ENCODE measurements at places on chromosomes 2 and 18.

GRCh38 chr2:187581125-187581896, 27.1 kb upstream of the TFPI start:
- peak; percentile 48 for DNase-seq

DNA sequence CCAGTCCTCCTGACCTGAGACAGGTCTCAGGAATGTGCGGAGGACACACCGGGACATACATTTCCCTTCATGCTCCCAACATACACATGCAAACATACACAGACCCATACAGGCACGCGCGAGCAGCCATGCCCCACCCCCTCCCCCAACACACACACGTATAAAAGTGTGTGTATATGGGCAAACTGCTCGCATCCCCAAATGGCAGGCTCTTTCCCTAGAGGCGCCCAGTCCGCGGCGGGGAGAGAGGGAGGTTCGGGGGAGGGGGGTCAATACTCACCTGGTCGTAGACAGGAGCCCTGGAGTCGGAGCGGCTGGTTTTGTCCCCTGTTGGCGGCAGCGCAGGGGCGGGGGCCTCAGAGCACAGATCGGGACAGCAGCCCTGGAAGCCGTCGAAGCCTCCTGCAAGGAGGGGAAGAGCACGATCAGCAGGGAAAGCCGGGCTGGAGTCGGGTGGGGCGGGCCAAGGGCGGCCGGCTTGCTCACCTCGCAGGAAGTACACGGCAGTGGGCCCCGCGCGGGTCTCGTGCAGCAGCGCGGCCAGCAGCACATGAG, 682 bp downstream of the DUSP2 start:
- peak; percentile 16 for DNase-seq

DNA sequence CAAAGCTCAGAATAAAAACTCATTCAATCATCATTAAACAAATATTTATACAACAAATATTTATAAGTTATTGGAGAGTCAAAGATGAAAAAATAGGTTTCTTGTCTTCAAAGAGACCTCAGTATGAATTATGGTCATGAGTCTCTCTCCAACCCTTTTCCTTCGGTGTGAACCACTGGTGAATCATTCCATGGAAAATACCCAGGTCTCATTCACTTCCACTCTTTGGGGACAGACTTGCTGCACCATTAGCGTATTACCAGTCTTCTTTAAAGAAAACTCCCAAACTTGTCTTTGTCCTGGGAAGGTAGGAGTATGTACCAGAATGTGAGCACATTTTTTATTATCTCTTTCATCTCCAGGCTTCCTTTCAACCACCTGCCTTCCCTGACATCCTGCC, 257.4 kb upstream of the RBMS1 start:
- no peak for DNase-seq

DNA sequence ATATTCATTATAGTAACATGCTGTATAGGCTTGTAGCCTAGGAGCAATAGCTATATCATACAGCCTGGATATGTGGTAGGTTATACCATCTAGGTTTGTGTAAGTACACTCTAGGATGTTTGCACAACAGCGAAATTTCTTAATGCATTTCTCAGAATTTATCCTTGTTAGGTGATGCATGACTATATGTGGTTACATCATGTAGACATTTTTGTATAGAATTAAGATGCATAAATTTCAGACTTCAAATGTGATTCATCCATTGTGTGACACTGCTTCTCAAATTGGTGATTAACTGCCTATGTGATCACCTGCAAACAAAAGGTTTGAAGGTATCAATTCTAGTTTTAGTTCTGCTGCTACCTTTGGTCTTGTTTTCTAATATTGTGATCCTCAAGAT, 1787.0 kb upstream of the PIK3C3 start:
- DNase-seq: no peak

- no peak for DNase-seq
Observed at GRCh38 chr2:201622306-201622970, 20.9 kb downstream of the TMEM237 start.

DNA sequence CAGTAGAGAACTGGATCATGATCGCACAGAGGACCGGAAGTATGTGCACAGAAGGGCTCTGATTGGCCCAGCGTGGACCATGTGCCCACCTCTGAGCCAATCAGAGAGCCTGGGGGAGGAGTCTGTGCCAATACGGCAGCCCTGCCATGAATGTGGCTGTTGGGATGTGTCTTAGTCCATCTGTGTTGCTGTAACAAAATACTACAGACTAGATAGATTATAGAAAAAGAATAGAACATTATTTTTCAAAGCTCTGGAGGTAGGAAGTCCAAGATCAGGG, 132.0 kb downstream of the NDUFA10 start:
- no peak for DNase-seq

GRCh38 chr2:172200495-172201085, 97.9 kb upstream of the DLX2 start:
- DNase-seq: no peak

- peak; percentile 36 for DNase-seq
Observed at GRCh38 chr2:47520825-47521665, 118.1 kb downstream of the MSH2 start.

DNA sequence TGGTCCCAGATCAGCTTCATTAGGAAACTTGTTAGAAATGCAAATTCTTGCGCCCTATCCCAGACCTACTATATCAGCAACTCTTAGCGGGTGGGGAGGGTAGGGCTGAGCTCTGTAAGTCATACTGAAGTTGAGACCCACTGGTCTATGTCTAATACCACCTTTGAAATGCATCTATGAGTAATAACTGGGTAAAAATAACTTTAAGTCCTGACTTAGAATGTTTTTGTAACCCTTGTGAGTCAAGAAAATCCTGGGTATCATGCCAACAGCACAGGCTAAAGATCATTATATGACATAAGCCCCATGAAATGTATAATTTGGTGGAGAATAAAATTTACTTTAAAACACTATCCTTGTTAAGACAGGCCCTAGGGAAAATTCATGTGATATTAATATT, 41.4 kb downstream of the PRKD3 start:
- DNase-seq: no peak

GRCh38 chr18:23528580-23529472, 25.5 kb downstream of the RMC1 start:
- no peak for DNase-seq

- no peak for DNase-seq
Observed at GRCh38 chr2:62343206-62343605, 147.3 kb downstream of the B3GNT2 start.

- no peak for DNase-seq
Observed at GRCh38 chr2:120609826-120610395, 125.8 kb upstream of the GLI2 start.

DNA sequence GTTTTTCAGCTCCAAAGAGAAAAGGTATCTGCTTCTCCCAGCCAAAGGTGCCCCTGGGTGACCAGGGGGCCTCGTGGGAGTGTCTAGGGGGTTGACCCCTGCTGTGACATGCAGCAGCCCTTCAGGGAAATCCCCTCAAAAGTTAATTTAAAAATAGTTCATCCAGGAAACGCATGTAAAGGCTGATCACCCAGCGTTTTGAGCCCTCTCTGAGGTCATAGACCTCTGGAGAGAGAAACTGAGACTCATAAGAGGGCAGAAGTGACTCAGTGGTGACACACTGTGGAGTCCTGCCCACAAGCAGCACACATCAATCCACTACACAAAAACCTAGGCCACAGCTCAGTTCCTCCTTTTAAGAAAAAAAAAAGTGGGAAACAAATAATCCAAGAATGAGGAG, 11.9 kb downstream of the GAL3ST2 start:
- DNase-seq: no peak
